D721Med (cell line): ENCODE measurements at places on chromosomes 6 and 20.

- DNase-seq: no peak
These were observed 112.3 kb upstream of the ESR1 start for GRCh38 chr6:151695156-151695555.

DNA sequence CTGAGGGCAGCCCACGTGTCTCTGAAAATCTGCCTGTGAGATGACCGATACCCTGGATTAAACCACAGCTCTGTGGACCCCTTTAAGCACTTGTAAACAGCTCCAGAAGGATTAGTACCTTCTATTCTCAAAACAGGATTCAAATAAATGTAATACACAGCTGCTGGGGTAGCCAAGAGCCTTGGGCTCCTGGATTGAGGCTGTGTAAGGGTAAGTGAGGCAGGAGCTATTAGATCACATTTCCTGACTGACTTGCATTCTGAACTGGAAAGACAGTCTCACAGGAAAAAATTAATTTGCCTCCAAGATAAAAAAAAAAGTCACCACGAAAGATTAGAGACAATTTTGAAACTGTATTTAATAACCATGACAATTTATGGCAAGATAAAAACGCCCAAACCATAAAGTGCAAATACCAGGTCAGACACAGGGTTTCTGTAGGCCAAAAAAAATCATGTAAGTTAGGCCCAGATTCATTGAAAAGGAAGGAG, 78.0 kb downstream of the TRMT11 start:
- DNase-seq: no peak

DNA sequence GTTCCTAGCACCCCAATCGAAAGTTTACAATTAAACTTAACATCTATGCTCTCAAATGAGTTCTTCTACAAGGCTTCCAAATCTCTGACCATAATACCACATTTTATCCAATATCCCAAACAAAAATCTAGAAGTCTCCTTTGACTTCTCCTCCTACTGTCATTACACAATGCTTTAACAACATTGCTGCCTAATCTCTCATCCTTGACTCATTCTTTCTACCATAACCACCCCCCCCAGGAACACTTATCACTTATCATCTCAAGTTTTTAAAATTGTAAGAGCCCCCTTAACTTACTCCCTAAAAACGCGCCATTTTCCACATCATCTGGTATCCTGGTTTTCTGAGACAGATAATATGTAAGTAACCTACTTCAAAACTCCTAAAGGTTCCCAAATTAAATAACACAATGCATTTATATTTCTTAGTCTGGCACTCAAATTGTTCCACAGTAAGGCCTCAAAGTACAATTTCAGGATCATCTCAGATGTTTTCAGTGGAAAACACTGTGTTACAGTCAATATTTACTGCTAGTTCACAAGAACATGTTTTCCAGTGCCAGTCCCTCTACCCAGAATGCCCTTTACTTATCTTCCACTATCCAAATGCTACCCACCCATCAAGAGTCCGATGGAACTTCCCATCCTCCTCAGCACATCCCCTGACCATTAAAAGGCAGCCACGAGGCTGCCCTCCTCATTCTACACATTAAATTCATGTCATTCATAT, 308.2 kb upstream of the THEMIS start:
- DNase-seq: no peak

- DNase-seq: no peak
These were observed 182.7 kb upstream of the AKAP12 start for GRCh38 chr6:151057061-151057460.

GRCh38 chr20:52722926-52723688, 249.1 kb upstream of the TSHZ2 start:
- no peak for DNase-seq

DNA sequence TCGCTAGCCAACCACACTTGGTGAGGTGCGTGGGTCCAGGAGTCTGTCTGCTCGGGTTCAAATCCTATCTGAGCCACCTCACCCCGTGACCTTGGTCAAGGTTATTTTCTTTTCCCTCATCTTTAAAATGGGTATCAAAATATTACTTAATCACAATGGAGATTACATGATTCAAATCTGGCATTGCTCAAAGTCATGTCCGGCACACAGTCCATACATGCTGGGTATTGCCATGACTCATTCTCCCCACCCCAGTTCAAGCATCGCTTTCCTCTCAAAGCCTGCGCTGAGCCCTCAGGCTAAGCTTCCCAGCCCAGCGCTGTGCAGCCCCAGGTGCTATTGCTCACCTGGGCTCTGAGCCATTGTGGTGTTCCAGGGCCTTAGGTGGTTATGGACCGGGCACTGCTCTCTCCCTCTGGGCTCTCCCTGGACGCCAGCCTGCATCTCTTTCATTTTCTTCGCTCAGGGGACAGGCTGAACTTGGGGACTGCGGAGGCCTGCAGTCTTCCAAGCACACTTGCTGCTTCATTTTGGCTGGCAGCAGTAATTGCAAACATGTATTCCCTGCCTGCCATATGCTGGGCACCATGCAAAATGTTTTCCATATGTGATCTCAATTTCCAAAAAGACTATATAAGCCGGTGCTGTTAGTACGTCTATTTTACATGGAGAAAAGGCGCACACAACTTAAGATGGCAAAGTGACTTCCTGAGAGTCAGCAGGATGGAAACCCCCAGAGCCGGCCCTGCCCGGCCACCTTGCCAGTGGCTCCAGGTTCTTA, 27.3 kb downstream of the WRNIP1 start:
- no peak for DNase-seq

GRCh38 chr6:19530188-19530587, 307.0 kb upstream of the ID4 start:
- DNase-seq: no peak

GRCh38 chr6:135522965-135523692, 25.6 kb upstream of the AHI1 start:
- no peak for DNase-seq

- no peak for DNase-seq
These were observed 226.2 kb downstream of the SYNDIG1 start for GRCh38 chr20:24695529-24696225.

GRCh38 chr20:19786311-19786710, 28.3 kb downstream of the RIN2 start:
- no peak for DNase-seq

DNA sequence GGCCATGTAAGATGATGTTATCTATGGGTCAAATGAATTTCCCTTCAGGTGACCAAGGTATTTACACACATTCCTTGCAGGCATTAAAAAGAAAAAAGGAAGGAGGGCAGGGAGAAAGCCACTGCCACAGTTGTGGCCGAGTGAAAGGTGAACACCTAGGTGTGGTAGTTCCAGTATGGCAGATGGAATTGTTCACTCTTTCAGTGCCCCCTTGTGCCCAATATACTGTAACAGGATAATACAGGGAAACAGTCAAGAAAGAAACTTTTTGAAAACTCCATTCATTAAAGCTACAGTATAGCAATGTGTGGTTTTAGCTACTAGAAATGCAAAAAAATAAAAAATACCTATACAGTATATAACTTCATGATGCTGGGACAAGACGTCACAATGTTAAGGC, 52.1 kb downstream of the BMP2 start:
- no peak for DNase-seq

DNA sequence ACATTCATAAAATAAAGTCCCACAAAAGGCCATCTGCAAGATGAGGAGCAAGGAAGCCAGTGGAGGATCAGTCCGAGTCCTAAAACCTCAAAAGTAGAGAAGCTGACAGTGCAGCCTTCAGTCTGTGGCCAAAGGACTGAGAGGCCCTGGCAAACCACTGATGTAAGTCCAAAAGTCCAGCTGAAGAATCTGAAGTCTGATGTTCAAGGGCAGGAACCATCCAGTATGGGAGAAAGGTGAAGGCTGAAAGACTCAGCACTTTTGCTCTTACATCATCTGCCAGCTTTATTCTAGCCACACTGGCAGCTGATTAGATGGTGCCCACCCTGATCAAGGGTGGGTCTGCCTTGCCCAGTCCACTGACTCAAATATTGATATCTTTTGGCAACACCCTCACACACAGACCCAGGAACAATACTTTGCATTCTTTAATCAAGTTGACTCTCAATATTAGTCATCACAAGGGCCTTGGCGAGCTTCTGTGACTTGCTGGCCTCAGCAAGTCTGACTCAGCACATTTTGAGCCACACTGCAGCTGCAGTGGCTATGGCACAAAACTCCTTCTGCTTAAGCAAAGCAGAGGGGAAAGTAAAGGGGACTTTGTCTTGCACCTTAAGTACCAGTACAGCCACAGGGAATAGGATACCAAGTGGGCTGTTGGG, 1370.3 kb upstream of the CITED2 start:
- no peak for DNase-seq

DNA sequence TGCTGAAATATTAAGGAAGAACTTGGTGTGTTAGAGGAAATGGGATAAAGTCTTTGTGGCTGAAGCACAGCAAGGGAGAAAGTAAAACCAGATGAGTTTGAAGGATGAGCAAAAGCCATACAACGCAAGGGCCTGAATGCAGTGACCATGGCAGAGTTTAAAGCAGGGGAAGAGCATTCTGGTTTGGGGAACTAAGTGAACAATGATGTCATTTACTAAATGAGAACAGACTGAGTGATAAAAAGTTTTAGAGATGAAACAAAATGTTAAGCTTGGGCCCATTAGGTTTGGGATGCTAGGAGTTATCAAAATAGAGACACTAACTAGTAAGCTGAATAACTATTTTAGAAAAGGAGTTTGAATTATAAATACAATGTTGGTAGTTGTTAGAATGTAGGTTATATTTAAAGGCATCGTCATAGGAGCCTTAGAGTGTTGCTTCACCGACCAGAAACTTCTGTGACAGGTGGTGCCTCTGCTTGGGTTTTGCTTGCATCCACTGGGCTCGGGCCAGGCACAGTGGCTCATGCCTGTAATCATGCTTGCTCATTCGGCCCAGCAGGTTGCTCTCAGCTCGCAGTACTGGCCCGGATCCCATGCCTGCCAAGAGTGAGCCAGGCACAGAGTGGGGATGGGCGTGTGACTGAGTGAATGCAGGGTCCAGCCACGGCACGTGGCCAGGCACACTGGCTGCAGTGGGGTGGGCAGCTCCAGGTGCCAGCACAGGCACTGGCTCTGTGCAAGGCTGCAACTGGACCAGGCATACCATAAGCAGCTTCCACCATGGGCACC, 37.4 kb upstream of the OPRM1 start:
- DNase-seq: no peak

- DNase-seq: no peak
These were observed 200.5 kb upstream of the MCHR2 start for GRCh38 chr6:100194535-100194934.

DNA sequence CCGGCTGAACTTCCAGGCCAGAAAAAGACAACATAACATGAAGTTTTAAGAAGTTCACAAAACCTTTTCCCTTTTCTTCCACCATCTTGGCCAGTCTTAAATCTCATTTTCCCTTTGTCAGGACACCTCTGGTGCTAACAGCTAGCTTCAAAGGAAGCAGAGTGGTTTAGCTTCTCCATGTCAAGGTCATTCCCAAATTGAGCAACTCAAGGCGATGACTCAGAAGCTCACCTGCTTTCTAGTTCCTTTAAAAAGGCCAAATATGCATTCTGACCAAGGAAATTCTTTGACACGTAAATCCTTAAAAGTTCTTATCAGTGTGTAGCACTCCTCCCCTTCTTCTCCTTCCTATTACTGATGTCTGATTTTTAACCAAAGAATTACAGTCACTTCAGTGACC, 69.6 kb upstream of the VGLL2 start:
- DNase-seq: no peak

GRCh38 chr20:51528263-51529027, 14.1 kb downstream of the NFATC2 start:
- DNase-seq: no peak

GRCh38 chr6:158033077-158033750, 51.6 kb downstream of the SYNJ2 start:
- DNase-seq: no peak

GRCh38 chr6:83707829-83708545, 914 bp downstream of the SNAP91 start:
- DNase-seq: no peak

GRCh38 chr6:170596426-170596825, 12.0 kb upstream of the PDCD2 start:
- DNase-seq: no peak

DNA sequence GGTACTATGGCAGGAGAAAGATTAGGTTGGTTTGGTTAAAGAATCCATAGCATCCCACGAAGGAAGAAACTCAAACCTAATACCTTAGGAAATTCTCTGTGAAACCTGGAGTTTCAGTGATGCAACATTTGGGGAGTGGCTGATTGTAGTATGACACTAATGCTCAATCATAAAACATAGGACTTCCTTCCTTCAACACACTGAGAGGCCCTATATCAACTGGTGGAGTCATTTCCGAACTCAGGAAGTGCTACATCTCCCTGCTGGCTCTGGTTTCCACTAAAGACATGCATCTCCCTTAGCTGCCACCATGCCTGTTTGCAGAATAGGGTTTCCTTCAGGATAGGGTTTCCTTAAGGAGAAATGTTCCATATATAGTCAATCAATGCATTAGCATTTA, 5.2 kb upstream of the MANEA start:
- DNase-seq: no peak

DNA sequence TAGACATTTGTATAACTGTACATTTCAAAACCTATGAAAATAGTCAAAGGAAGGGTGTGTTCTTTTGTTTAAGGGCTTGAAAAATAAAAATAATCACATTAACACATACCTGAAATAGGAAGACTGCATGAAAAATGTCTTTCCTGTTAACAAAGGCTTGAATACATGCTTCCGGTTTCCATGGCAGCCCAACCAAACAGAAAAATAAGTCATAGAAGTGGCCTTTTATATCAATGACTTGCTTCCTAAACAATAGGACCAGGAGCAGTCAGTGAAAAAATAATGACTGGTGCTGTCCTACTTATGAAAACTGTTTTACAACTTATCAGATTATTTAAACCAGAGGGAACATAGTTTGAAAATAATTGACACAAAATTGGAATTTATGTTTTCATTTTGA, 412.6 kb upstream of the PLCB4 start:
- no peak for DNase-seq

GRCh38 chr6:159691963-159692287, 1.1 kb downstream of the SOD2 start:
- no peak for DNase-seq

DNA sequence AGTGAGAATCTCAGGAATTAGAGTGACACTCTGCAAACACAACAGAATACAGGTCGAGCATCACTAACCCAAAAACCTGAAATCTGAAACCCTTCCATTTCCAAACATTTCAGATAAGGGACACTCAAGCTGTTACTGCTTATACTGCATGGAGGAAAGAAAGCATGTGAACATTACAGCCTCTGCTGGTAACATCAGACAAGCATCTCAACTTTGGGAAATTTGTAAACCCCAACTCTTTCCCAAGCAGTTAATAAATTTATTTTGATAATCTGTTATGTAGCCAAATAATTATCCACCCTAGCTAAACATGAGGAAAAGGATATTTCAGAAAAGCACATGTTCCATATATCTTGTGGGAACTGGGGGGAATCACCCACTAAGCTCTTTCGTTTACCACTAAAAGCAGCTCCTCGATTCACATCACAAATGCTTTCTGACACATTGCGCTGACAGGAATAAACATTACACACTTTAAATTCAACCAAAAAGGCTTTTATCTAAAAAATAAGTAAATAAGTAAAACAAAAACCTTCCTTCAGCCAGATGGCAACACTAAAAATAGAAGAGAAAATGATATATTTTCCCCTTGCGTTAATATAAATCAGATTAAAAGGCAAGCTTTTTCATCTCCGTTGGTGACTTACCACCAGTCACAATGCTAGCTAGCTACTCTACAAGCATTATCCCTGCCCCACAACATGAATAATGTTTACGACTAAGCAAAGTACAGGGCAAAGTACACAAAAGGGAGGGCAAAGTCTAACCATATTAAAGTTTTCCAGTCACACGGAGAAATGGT, 120.8 kb downstream of the MAP7 start:
- DNase-seq: no peak

GRCh38 chr20:41440882-41441281, 74.3 kb upstream of the EMILIN3 start:
- no peak for DNase-seq
